ENCODE measurements at places on chromosomes 16 and 17.

- DNase-seq: no peak
These were observed 1.2 kb downstream of the SSTR5 start for GRCh38 chr16:1073566-1074378.

- peak; percentile 60 for DNase-seq
These were observed at the start of gene P3H4 for GRCh38 chr17:41811549-41812380. TSS of gene P3H4 (minus strand) at chr17:41811949. CDS start at chr17:41811915, 34 bp downstream.

GRCh38 chr16:34803683-34804416, 1344.4 kb downstream of the TP53TG3F start:
- DNase-seq: no peak

DNA sequence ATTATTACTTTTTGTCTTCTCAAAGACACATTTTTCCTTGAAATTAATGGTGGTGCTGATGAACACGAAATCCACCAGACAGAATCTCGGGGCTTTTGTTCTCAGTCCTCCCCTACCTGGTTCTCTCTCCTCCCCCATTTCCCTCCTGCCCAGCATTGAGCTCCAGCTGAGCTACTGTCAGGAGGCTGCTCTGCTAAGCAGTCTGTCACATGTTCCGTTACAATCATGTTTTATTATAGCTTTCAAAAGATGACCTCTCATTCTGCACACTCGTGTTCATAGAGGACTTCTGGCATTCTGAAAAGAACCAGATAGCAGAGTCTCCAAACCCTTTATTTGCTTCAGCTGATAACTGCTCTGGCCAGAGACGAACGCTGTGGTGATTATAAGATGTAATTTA, 732.5 kb upstream of the RBFOX1 start:
- DNase-seq: no peak

- no peak for DNase-seq
These were observed 231.1 kb downstream of the CDH13 start for GRCh38 chr16:82857693-82858365.

GRCh38 chr16:1125471-1125870, 27.4 kb upstream of the CACNA1H start:
- peak; percentile 58 for DNase-seq

- DNase-seq: no peak
These were observed 223.1 kb downstream of the SEC14L1 start for GRCh38 chr17:77363821-77364361.

DNA sequence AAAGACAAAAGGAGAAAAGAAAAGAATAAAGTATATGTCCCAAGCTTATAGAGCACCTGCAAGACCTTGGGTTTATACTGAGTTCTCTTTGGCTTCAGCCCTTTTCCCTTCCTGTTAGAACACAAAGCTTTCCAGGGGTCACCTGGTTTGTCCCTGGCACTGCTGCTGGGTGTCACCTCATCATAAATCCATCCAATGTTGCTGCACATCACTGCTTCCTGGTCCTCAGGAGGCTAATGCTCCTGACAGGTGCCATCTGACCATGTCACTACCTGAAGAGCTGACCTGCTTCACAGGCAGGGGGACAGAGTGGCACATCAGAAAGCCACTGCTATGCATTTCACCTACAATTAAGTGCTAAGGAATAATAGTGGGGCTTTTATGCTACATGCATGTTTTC, 164.6 kb upstream of the ELAC2 start:
- DNase-seq: no peak

DNA sequence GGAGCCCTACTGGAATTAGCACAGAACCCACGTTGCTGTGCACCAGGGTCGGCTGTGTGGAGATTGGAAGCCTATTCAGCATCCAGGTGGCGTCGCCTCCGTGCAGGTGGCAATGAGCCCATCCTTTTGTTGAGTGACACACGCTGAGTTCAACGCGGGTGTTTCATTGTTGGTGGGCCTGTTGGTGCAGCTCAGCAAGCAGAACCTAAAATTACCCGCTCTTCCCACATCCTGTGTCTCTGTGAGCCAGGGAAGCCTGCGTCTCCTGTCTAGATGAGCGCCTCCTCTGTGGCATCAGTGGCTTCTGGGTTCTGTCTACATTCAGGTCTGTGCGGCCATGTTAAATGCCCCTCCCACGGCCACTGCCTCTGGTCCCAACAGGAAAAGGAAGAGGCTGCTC, 14.5 kb downstream of the CD2BP2 start:
- no peak for DNase-seq

DNA sequence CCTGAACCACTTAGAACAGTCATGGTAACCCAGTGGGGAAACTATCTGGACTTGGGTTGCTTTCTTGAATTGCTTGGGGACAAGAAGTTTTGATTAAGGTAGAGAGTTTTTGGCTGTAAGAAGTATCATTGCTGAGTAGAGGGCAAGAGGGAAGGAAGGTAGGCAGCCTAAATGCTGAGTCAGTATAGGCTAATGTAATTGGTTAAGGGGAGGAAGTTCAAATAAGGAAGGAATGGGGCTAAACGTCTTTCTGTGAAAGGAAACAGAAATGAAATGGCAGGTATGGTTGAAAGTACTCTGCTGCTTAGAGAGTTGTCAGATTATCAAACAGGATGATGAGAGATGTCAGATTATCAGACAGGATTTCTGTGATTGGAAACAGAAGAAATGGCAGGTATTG, 20.3 kb downstream of the KPNB1 start:
- no peak for DNase-seq

- DNase-seq: no peak
These were observed 43.5 kb downstream of the ZDHHC7 start for GRCh38 chr16:84967828-84968227.

Measured in HAP-1 (cell line).